ENCODE measurements at places on chromosomes 6 and 20. TPM values are rescaled to one million over a fixed set of nuclear protein-coding genes. Genes with fewer than 3 reads are reported as not detected.

GRCh38 chr6:133889557-133890403 is 867 bp downstream of the TCF21 start:
- DNase-seq = no peak

- DNase-seq = no peak
Measured at GRCh38 chr6:121434037-121434770, 1.2 kb upstream of the GJA1 start.

The ATAT1 gene
- 8.9 TPM for total RNA-seq

- DNase-seq = no peak
Measured at GRCh38 chr6:54040545-54040944, 70.7 kb upstream of the MLIP start.

The MATN4 gene
- total RNA-seq = not detected

The OR2H2 gene
- total RNA-seq = not detected

GRCh38 chr6:1136827-1137226 is 175.1 kb upstream of the FOXQ1 start:
- DNase-seq = no peak

DNA sequence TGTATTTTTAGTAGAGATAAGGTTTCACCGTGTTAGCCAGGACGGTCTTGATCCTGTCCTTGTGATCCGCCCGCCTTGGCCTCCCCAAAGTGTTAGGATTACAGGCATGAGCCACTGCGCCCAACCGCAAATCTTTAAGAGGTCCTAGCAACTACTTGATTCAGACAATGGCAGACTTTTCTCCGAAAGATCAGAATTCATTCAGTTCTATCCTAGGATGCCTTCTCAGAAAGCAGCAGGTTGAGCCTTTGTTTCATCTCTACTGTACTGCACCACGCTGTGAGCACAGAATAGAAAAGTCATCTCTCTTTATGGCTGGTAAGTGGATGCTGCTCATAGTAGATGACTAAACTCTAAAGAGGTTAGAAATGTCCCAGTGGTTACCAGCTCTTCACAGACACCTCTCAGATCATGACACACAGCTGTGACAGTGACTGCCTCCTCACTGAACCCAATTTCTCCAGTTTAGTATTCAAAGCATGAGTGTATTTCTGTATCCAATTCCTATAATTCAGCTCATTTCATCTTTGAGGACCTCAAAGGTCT is 6.0 kb upstream of the HSF2 start:
- no peak for DNase-seq

The ENPP5 gene
- 0.19 TPM for total RNA-seq

DNA sequence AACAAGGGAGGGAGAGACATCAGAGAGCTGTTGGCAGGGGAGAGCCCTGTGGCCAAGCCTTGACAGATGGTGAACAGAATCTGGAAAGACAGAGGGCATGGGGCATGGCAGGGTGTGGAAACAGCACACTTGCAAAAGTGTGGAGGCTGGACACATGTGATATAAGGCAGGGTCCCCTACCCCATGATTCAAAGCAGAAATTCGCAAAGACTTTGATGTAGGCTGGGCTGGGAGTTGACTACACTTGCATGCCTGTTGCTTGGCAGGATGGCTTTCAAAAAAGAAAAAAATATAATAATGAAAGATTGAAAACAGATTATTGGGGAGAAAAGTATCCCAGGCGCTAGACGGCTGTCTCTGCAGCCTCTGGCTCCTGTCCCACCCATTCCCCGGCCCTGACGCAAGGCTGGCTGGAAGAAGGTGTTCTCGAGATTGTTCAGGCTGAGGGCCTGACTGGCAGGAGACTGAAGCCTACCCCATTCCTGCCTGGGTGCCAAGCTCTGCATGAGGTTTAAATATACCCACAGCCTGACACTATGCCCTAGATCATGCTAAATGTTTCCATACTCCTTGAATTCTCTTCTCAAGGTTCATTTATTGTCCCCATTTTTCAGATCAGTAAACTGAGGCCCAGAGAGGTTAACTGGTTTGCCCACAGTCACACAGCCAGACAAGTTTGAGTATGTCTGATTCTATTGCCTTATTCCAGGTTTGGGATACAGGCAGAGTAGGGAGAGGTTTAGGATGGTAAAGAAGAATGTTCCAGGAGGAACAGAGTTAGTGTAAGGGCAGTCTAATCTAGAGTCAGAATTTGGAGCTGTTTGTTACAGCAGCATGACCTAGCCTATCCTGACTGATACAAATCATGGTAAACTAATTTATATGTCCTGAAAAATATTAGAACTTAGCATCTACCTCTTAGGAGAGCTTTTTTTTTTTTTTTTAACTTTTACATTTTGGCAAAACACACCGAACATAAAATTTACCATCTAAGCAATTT is 23.4 kb upstream of the CCN5 start:
- DNase-seq = no peak

GRCh38 chr6:125831659-125832058 is 40.9 kb downstream of the NCOA7 start:
- DNase-seq = no peak

The ILRUN gene
- 32.9 TPM for total RNA-seq

GRCh38 chr20:20772497-20773085 is 60.1 kb upstream of the RALGAPA2 start:
- no peak for DNase-seq

GRCh38 chr6:165249808-165250207 is 59.6 kb downstream of the C6orf118 start:
- DNase-seq = no peak

- DNase-seq = no peak
Measured at GRCh38 chr6:150308812-150309645, 59.8 kb upstream of the IYD start.

GRCh38 chr20:942611-943010 is 26.5 kb upstream of the ANGPT4 start:
- DNase-seq = no peak

DNA sequence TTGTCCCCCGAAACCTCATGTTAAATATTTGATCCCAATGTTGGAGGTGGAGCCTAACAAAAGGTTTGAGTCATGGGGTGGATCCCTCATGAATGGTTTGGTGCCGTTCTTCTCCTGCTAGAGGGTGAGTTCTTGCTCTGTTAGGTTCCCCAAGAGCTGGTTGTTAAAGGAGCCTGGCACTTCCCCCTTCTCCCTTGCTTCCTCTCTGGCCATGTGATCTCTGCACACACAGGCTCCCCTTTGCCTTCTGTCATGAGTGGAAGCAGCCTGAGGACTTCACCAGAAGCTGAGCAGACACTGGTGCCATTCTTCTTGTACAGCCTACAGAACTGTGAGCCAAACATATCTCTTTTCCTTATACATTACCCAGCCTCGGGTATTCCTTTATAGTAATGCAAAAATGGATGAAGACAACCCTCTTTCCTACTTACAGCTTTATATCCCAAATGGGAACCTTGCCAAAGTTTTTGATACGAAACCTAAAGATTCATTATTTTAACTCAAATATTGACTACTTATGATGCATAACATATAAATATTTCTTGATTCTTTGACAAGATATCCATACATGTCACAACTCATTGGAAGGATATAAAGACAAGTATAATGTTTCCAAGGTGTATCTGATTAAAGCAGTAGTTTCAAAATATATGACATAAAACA is 61.0 kb downstream of the RNF182 start:
- DNase-seq = no peak

The TBC1D7 gene
- 30.2 TPM for total RNA-seq

The MTRF1L gene
- total RNA-seq = 29.4 TPM

GRCh38 chr6:113560908-113561307 is 296.2 kb upstream of the MARCKS start:
- DNase-seq = no peak

DNA sequence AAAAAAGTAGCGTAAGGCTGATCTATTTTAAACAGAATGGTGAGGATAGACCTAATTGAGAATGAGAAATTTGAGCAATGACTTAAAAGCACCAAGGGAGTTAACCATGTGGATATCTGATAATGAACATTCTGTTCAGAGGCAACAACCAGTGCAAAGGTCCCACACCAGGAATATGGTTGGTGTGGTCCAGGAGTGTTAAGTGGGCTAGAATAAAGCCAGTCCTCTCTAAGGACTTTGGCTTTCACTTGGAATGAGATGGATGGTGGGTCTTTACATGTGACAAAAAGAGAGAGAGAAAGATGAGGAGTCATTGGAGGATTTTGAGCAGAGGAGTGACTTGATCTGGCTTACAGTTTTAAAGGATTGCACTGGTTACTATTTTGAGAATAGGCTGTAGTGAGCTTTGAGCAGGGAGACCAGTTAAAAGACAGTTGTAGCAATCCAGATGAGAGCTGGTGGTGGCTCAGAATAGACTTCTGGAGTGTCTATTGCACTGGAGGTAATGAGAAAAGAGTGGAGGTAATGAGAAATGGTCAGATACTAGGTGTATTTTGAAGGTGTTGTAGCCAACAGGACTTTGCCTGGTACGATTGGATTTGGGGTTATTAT is 89.8 kb downstream of the SCAF8 start:
- DNase-seq = no peak

- no peak for DNase-seq
Measured at GRCh38 chr6:31498748-31499147, 803 bp downstream of the MICB start.

DNA sequence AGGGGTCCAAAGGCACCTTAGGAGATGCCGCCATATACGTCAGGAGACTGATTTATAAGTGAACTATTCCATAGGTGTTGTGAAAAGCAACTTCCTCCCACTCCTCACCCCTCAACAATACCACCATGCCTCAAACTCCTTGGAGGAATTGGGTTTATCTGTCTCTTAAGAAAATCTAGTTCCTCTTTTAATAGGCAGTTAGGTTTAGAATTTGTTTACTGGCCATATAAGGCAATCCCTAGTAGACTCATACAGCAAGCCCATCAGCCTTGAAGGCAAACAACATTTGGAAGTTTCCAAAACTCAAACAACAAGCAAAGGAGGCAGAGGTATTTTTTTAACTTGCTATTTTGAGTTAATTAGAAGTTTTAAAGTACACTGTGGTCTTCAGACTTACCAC is 66.1 kb downstream of the PRND start:
- DNase-seq = no peak

The DACT2 gene
- not detected for total RNA-seq

DNA sequence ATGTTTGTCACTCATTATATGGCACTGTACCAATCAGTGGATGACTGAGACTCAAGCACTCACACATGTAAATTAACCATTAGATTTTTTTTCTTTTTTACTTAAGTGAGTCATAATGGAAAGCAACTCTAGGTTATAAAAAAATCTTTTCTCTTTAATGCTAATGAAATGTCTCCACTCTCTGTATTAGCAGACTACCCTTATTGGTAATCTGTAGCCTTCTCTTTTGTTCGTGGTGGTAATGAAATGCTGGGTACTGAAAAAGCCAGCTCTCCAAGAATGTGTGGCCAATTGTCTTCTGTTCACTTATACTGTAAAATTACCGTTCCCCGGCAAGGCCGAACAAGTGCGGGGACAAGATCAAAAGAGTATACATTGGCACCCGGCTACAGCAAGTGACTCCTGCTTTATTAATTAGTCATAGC is 69.0 kb downstream of the AFG1L start:
- DNase-seq = no peak

- DNase-seq = no peak
Measured at GRCh38 chr6:131321589-131321988, 186.3 kb downstream of the AKAP7 start.

- DNase-seq = no peak
Measured at GRCh38 chr6:170167657-170168159, 123.2 kb downstream of the DLL1 start.

The DDX27 gene
- total RNA-seq = 26.3 TPM

DNA sequence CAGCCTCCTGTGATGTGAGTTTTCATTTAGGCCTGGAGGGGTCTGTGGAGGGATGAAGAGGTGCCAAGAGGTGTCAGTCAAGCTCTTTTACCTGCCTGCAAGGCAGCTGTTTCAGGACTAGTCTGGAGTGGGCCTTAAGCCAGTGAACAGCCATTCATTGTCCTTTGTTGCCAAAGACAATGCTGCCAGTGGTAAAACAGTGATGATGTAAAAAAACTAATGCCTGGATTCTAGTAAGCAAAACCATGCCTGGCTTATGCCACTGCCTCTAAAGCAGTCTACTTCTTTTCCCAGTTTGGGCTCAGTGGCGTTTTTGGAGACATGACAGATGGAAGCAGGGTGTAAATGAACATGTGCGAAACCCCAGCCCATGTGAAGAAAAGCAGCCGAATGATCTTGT is 93.5 kb upstream of the KCNK16 start:
- DNase-seq = no peak

- no peak for DNase-seq
Measured at GRCh38 chr6:159616456-159616855, 76.6 kb downstream of the SOD2 start.

GRCh38 chr6:44305200-44305725 is 7.9 kb downstream of the AARS2 start:
- no peak for DNase-seq

The MROH8 gene
- 3.5 TPM for total RNA-seq

- DNase-seq = no peak
Measured at GRCh38 chr6:40956936-40957335, 82.1 kb downstream of the UNC5CL start.

DNA sequence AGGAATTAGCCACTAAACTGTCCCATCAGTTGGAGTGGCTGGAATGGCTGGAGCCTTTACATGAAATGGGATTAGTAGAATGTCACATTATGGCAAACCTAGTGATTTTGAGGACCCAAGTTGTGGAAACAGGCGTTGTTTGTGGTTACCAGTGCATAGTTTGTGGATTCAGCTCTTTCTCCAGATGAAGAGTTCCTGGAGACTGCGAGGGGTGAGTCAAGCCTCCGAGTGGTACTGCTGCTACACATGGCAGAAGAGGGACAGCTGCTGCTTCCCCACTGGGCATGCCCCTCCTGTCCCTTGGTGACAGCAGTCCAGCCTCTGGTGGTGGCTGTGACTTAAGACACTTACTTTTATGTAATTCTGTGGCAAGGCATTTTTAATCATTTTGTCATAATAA is 94.2 kb upstream of the SCP2D1 start:
- no peak for DNase-seq

The SMLR1 gene
- not detected for total RNA-seq

DNA sequence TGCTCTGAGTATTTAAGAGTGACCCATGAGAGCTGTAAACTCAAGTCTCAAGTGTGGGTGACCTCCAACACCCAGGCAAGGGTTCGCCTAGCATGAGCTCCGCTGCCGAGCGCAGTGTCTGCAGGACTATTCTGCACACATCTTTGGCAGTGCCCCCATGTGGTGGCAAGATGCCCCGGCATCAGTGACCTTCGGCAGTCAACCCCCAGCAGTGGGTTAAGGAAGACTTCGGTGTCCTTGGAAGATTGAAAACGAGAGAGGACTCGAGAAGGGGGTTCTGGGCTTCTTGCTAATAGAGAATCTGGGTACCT is 43.1 kb downstream of the RBM38 start:
- no peak for DNase-seq

DNA sequence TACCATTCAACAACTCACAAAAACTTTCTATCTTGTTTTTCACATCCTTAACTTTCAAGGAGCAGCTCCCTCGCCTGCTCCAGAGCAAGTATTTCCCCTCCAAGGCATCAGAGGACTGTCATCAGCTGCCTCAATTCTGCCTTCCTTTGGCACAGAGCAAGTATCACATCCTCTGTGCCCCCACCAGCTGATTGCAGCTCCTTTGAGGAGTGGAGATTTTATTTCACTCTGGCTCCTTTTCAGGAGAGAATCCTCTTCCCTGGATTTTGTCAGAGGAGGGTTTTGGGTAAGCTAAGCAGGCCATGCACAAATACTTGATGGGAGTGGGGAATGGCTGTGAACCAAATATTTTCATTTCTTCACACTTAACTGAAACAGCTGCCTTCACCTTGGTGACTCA is 610.5 kb upstream of the FLRT3 start:
- no peak for DNase-seq

The PLTP gene
- 28.1 TPM for total RNA-seq

- no peak for DNase-seq
Measured at GRCh38 chr6:6920114-6920986, 187.4 kb upstream of the RREB1 start.

The DXO gene
- 16.6 TPM for total RNA-seq

The HCRTR2 gene
- not detected for total RNA-seq

The ERMARD gene
- 9.5 TPM for total RNA-seq

- DNase-seq = no peak
Measured at GRCh38 chr6:109693111-109693510, 2.0 kb downstream of the FIG4 start.

Measured in glomerular endothelial cell (primary cell).